ENCODE measurements at places on chromosomes 6 and 20.
A peak's percentile ranks its signal among the peaks of the same experiment; 100 is the strongest.

DNA sequence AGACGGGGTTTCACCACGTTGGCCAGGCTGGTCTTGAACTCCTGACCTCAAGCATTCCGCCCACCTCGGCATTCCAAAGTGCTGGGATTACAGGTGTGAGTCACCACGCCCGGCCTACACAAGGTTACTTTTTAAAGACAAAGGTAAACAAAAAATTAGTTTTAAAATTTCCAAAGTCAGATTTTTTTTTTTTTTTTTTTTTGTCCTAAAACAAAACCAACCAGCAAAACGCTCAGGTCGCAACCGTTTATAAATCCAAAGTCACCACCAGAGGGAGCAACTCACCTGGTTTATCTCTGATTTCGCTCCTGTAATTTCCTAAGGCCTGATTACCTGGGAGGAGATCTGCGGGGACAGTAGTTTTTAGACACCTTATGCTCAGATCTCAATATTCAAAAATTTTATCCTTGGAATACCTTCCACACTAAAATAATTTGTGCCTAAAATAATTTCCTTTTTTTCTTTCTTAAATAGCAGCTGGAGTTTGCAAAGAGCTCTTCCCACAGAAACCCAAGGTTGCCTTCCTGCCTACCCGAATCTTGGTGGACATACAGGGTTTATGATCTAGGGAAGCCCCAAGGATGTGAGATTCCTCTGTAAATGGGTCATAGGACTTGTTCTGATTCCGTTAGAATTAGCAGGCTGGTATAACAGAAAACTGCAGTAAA is 19.8 kb upstream of the TREM1 start:
- peak; percentile 27 for DNase-seq

DNA sequence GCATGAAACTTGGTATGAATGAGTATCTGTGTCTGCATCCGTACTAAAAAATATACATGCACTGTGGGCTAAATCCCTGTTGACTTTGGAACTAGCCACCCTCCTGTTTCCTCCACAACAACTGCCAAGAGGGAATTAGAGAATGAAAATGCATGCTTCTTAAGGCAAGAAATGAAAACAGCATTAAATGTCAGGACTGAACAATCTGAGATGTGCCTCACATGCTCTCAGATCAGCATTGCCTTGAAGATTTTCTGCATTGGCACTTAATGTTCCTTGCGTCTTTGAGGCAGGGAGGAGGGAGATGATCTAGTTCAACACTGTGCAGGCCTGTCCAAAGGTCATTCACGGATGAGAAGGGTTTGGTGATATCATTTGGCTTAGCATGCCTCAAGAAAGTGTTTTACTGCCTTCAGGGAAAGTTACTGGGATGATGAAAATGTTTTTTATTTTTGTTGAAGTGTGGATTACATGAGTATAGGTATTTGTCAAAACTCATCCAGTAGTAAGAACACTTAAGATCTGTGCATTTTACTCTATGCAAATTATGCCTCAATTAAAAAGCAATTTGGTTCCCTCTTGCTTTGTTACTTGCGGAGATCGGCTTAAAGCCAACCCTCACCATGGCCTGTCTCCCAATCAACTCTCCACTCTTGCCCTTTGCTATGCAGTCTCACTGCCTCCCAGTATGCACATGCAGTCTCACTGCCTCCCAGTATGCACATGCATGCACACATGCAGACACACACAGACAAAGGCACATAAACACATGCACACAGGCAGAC is 47.5 kb upstream of the RIN2 start:
- no peak for DNase-seq

DNA sequence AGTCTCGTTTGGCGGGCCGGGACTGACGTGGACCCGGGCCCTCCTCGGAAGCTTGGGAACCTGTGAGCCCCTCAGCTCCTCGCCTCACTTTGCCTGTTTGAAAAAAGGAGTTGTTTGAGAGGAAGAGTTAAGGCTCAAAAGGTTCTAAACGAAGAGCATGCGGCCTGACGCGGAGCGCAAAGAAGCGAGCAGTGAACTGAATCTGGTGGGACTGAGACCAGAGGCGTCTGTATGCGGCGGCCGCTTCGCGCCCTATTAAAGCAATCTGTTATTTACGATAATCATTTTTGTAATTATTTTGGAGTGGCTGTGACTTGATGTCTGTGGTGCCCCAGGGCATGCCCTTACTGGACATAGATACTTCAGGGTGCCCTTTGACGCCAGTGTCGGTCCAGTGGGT is 3.3 kb upstream of the TFAP2C start:
- no peak for DNase-seq

DNA sequence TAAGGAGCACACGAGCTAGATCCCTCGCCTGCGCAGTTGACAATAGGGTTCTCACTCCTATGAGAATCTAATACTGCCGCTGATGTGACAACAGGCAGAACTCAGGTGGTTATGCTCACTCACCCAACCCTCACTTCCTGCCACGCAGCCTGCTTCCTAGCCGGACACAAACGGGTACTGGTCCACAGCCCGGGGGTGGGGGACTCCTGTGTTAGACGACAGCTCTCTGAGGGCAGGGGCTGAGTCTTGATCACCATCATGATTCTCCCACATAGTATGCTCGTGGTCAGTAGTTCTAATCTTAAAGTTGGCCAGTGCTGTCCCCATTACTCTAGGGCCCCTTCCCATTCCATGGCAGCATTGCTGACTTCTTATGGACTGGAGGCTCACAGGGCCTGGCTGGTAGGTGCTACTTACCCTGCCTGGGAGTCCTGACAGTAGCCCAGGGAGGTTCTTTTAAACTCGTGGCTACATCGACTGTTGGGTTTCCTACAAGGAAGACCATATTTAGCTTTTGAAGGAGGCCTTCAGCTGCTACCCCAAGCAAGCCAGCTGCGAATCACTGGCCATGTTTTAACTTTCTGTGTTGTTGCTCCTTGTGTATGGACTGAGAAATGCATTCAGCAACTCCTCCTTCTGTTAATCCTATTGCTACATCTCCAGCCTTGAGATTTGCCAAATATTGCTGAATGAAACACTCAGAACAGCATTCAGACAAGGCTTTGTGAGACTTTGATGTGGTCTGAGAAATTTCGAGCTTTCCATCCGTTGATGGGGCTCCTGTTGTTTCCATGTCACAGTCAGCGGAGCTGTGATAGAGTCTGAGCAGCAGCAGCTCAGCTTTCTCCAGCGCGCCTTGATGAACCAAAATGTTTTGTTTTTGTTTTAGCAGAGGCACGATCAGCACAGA is 300.3 kb downstream of the NRN1 start:
- DNase-seq, result no peak

DNA sequence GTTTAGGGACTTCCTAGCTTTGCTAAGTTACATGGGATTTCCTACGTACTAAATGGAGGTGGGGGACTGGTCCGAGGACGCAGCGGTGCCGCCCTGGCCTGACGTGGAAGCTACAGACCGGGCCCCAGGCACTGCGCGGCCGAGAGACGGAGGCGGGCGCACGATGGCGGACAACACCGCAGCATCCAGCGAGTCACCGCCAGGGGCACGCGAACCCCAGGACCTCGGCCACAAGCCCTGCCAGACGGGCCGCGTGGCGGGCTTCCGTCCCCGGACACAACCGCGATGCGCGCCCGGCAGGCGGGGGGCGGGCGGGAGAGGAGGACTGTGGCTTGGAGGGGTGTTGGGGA is 1516.9 kb upstream of the DEFB115 start:
- DNase-seq, result no peak

DNA sequence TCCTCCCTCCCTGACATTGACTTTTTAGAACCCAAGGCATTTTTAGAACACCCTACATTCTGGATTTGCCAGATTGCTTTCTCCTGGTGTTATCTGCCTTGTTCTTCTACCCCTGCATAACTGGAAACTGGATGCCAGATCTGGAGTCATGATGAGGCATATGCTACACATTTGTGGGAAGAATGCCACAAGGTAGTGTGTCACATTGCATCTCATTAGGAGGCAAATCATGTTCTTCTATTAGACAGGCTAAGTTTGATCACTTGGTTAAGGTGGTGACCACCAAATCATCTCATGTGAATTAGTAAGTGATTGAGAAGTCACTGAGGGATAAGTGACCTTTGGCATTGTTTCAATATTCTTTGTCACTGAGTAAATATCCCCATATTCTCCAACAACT is 12.9 kb upstream of the NKX2-2 start:
- no peak for DNase-seq

DNA sequence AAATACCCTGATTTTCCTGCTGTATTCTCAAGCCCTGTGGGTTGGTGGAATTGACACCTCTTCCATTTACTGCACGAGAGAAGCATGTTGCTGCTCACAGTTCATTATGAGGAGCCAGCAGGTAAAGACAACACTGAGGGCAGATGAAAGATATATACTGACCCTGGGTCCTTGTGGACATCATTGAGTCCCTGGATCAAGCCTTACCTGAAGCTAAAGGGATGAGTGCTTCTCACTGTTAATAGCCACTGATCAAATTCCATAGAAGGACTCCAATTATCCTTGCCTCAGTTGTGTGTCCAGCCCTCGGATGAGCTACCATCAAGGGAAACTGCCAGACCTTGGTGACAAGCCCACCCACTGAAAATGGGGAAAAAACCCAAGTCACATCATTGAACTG is 7.7 kb upstream of the SIGLEC1 start:
- DNase-seq, result no peak

DNA sequence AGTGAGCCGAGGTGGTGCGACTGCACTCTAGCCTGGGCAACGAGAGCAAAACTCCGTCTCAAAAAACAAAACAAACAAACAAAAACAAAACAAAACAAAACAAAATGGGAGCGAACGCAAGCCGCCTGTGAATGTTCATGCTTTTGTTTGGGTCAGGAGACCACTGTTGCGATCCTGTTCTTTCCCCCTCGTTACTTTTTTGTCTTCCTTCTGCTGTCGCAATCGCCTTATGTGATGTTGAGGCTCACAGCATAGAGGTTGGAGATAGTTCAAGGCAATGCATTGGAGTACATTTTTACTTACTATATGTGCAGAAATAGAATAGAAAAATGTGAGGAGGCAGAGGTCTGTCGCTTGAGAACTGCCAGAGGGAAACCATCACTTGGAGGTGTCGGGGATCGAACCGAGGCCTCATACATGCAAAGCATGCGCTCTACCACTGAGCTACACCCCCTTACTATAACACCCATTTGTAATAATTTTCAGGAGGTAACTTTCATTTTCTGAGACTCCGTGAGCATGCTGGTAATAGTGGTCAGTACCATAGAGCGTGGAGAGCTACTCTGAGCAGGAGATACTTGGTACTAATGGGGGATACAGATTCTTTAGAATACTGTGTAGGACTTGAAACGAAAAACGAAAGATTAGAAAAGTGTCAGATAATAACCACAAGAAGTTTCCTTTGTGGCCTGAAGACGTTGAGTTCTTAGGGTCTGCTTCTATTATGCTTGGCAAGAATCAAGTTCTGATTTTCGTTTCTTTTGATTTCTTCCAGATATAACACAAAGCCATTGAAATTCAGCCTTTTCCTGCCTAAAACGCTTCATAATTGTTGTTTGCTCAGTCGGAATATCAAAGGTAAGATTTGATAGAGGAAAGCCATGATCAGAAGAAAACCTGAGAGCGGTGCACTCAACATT is 121.1 kb downstream of the TRIM27 start:
- no peak for DNase-seq

GRCh38 chr6:11700118-11700718 is 78.4 kb downstream of the ADTRP start:
- peak; percentile 82 for DNase-seq

DNA sequence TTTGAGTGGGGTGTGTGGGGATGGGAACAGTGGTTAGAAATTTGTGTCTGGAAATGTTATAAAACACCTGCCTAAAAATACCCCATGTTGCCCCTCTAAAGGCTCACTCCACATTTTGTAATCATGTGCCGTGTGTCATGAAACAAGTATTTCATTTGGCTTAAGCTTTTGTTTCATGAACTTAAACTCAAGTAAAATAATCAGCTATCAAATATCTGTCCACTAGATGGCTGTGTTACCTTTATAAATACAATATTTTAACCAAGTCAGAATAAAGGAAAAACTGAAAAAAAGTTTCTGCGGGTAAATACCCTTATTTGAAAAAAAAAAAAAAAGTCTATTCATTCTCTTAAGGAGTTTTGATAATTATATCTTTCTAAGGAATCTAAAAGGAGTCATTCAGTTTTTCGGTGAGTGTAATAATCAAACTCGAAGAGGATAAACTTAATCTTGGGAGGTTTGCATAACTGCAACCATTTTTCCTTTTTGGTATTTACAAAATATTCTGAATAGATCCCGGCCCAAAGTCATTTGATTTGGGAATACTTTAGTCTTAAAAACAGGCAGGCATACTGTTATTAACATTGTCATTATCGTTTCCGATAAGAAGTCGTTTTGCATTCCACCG is 29.9 kb upstream of the MTRF1L start:
- DNase-seq, result peak; percentile 49

DNA sequence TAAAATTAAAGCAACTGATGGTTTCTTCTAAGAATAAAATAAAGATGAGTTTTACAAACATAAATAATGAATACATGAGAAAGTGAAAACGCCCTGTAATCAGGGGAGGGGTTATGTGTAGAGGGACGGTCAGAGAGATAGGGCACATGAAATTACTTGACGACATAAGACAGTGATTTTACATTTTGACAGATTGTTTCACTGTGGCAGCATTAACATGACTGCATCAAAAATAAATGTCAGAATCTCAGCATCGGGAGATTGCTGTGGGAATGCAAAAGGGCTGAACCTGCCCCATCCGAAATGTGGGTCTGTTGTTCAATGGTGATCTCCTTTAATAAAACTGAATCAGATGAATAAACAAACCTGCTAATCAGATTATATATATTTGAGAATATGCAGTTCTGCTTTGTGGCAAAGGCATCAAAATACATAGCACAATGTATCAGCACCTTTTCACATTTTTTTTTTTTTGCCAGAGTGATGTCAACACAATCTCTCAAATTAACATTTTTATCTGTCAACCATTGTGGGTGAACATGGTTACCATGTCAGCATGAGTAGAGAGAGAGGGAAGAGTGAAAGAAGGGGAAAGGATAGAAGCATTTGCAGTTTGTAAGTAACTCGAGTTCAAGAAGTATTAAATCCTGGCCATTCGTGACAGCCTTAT is 177.1 kb upstream of the MAN1A1 start:
- DNase-seq, result no peak

GRCh38 chr6:80341330-80341729 is 234.9 kb downstream of the BCKDHB start:
- DNase-seq, result no peak

GRCh38 chr20:3927486-3928291 is 38.5 kb downstream of the PANK2 start:
- peak; percentile 76 for DNase-seq

DNA sequence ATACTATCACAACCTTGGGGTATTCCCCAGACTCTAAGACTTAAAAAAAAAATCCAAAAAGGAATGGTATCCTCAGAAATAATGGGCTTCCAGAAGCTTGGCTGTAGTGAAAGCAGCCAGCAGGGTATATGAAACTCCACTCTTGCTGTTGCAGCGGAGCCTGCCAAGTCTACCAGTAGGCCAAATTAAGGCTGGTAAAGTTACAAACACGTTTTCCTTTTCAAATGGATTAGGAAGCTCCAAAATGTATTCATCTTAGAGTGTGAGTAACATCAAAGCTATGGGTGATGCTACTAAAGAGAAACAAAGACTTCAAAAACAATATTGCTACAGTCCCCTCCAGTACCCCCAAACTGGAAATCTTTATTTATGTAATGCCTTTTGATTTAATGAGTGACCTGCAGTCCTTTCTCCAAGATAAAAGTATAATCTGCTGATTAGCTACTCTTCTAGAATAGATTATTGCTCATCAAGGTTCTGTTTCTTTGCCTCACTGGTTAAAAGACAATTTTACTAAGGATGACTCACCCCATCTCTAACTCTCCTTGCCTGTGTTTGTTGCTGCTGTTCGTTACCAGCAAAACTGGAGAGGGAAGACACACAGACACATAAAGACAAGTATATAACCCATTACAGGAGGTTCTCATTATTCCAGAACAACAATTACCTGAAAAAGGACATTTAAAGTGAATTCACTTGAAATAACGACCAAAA is 84.9 kb downstream of the BTBD9 start:
- DNase-seq, result no peak
